ENCODE measurements at places on chromosomes 6 and 20.

DNA sequence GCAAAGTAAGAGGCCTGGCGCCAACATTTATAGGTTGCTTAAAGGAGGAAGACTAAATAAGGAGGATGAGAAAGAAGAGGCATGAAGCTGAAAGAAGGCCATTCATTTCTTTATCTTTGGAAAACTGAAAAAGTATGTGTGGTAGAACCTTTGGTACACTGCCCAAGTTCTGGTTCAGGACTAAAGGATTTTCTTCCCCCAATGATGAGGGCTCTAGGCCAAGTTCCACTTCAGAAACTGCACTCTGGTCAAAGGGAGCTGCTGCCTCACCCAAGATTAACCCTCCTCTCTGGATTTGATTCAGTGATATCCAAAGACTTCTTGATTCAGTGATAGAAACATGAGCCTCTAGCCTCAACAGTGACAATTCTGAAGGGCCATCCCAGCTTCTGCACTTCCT is 5.0 kb upstream of the KPNA5 start:
- DNase-seq, result no peak

DNA sequence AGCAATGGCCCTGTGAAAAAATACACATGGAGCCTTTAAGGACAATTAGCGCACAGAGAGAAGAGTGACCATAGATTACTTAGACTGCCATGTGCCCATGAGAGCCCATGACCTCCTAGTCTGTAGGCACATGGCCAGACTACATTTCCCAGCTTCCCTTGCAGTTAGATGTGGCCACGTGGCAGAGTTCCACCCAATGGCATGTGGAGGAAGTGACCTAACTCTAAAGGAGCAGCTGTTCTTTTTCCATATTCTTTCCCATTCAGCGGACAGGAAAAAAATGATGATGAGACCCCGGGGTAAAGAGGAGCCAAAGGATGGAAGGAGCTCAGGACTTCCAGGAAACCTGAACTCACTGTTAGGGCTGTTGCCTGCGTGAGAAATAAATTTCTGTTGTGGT is 116.6 kb downstream of the CBLN4 start:
- DNase-seq, result no peak

DNA sequence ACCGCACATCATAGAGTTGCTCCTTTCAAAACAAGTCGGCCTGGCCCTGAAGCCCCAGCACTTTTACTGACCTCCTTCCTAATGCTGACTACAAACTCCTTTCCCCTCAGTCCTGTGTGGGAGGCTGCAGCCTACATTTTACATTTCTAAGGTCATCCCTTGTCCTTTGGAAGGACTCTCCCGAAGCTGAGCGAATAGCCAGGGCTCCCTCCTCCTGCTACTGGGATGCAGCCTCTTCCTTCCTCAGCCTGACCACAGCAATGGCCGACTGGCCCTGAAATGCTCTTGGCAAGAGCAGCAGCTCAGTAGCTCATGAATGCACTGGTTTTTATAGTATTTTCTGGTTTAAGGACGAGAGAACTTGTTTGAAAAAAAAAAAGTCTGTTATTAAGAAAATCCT is 679 bp downstream of the ADGRF5 start:
- DNase-seq, result no peak

DNA sequence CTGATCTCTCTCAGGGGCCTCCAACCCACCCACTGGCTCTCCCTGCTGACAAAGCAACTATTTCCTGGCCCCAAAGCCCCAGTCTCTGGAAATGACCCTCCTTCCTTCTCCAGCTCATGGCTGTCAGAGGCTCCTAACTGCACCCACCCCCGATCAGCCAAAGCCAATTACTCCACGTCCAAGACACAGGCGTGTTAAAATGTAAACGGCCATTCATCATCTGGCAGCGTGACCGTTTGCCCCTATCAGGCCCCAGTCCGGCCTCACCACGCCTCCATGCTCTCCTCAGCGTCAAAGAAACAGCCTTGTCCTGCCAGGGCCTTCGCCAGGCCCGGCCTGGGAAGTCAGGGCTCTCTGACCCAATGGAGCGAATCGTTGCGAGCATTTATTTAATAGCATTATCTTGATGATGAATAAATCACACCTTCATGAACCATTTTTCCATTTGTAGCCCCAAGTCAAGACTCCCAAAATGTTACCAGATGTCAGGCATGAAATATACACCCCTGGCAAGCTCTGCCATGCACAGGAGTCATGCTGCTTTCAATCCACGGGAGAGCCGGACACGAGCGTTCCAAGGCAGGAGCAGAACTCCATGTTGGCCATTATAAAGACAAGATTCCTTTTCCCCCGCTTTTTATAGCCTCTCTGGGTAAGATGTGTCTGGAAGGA is 17.7 kb downstream of the RIPOR3 start:
- no peak for DNase-seq

GRCh38 chr6:37714836-37715420 is 17.2 kb upstream of the MDGA1 start:
- no peak for DNase-seq

DNA sequence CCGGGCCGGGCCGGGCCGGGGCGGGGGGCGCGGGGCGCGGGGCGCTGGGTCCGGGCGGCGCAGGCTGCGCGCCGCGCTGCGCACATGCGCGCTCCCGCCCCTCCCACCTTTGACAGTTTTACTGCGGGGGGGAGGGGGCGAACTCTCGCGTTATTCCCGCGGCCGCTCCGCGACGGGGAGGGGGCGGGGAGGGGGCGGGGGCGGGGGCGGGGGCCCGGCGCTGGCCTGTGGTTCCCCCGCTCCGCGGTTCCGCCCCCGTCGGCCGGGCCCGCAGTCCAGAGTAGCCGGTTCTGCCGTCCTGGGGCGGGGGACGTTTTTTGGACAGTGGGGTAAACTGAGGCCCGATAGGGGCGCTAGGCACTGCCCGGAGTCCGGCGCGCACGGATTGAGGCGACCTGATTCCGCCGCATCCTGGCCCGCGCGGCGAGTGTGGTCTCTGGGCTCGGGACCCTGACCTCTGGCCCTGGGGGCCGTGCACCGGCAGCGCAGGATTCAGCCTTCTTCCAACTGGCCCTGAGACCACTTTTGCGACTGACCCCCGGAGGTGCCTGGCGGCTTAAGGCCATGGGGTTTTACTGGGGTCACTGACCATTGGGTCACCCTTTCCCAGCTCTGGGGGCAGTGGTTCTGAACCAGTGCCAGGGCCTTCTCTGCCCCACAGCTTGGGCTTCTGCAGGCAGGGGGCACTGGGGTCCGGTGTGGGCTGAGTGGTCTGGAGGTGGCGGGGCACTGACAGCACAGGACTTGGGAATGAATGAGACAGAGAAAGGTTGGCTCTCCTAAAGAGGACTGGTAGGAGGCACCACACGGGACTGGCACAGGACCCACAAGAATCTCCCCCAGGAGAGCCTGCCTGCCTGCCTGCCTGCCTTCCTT is at the start of gene ZNF512B:
TSS of gene ZNF512B (minus strand) at position 93 of the 876 bp plus-strand sequence. CDS start 1,980 bp downstream, outside the sequence.
- no peak for DNase-seq

- DNase-seq, result no peak
Measured at GRCh38 chr20:38178065-38178491, 13.0 kb upstream of the TGM2 start.

DNA sequence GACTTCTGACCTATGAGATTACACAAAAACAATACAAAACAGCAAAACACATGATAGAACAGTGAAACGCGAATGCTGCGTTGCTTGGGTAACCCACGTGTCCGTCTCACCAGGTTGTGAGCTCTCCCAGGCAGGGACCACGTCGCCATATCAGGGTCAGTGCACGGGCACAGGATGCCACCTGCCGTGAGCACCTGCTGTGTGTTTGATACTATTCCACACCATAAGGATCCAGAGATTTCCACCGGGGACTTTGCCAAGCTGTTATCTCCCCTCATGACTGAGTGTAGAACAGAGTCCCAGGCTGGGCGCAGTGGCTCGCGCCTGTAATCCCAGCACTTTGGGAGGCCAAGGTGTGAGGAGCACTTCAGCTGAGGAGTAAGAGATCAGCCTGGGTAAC is 288.0 kb downstream of the BMP7 start:
- DNase-seq, result no peak

- DNase-seq, result no peak
Measured at GRCh38 chr6:113982055-113982550, 11.2 kb upstream of the HDAC2 start.

DNA sequence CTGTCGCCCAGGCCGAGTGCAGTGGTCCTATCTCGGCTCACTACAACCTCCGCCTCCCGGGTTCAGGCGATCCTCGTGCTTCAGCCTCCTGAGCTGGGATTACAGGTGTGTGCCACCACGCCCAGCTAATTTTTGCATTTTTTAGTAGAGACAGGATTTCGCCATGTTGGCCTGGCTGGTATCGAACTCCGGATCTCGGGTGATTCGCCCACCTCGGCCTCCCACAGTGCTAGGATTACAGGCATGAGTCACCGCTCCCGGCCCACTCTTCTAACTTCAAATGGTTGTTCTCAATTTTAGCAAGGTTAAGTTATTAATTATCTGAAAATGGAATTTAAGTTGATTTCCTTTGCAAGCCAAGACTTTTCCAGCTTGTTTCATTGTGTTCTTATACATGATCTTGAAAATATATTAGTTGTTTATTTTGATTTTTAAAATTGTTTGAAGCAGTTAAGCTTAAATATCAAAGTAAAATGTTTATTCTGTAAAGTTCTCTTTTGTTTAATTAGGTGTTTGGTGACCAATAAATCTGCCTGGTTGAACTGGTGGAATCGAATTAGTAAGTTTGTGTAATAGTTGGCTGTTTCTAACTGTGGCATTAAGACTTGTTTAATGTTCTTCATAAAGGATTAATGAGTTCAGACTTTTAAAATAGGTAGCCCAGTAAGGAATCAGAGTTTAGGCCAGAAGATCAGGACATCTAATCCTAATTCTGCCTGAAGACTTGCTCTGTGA is 2.3 kb downstream of the PM20D2 start:
- no peak for DNase-seq
